ENCODE measurements at places on chromosomes 4 and X.

DNA sequence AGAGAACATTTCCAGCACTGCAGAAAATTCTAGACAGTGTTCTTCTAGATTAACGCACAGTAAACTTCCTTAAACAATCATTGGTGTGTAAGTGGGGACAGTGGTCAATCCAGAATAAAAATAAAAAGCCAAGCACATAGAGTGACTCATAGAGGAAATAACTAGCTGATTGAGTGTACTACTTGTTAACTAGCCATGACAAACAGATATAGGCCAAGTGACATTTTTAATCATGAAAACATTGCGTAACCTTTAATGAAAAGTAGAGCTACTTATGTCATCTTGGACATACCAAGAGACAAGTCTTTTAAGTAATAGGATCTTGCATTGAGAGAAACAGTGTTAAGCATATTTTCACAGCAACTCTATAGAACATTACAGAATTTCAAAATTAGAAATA lies 233.9 kb upstream of the MAB21L2 start:
- no peak for DNase-seq

DNA sequence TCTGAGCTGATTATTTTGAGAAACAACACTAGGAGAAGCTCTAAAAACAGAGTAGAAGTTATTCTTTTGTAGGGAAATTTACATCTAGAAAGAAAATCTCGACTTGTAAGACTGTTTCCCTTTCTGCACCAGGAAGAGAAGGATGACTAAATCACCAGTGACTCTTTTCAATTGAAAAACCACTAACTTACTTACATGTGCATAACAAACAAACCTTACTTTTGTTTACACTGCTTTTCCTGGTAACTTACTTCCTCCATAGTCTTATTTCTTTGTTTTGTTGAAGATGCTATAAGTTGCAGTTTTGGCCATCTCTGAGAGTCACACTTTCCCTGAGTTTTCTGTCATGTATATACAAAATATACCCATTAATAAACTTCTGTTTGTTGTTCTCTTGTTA lies 293.6 kb upstream of the FAT4 start:
- DNase-seq, result no peak

DNA sequence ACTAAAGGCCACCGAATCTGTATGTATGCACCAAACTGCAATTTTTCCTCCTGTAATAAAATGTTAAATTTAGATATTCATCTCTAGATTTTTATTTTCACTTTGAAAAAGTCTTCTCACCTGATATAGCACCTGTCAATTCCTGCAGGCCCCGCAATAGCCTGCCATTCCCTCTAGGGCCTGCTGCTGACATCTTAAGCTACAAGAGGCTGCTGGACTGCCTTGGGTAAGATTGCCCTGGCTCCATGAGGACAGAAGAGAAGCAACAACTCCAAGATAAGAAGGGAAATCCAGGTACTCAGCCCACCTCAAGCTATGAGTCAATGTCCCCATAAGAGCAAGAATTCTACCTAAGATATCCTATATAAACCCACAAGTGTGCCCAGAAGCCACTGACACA lies 230.2 kb upstream of the AGTR2 start:
- DNase-seq, result no peak

GRCh38 chr4:90330546-90330945 lies 203.4 kb downstream of the CCSER1 start:
- DNase-seq, result no peak

DNA sequence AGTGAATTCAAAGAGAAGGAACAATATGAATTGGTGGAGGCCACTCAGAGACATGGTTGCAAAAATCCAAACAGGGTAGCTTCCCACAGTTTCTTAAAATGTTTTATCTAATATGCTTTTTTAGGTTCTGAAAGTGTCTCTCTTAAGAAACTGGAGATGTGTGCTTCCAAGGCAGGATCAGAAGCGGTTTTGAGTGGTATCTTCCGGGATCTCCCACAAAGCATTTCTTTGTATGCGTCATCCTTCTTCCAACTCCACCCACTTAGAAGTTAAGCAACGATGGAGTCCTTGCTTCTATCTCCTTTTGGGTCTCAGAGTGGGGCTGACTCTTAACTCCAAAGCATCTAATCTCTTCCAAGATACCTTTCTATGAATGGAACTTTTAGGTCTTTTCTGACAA lies 196.7 kb downstream of the MID1 start:
- DNase-seq, result no peak

DNA sequence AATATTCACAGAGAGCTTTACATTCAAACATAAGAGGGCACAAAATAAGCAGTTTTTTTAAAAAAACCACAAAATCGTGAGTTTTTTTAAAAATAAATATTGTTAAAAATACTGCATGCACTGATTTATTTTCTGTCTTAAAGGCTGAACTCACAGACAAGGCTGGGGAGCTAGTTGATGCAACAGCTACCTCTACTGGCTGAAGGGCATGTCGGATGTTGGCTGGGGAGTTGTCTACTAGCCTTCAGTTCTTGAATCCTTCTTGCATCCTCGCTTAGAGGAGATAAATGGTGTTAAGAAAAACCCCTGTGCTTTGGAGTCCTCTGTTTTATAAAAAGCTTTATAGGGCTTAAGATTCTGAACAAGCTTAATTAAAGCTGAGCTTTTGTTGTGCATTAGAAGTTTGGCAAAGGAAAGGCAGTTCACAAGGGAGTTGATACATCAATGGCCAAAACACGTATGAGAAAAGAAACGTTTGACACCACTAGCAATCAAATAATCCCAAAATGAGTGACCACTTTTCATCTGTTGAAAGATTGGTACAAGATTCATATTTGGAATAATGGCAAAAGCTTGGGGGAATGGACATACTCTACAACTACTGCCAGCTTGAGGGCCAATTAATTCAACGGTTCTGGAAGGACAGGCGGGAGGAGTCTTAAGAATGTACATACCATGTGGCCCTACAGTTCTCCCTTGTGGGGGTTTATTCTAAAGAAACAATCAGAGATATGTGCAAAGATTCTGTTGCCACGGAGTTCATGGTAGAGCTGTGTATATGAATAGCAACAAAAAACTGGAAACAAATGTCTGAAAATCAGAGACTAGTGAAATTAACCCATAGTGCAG lies 94.7 kb downstream of the SEL1L3 start:
- DNase-seq, result peak; percentile 22

- no peak for DNase-seq
Observed at GRCh38 chr4:101669138-101669831, 121.2 kb upstream of the BANK1 start.

- no peak for DNase-seq
Observed at GRCh38 chr4:99586322-99586721, 11.7 kb downstream of the MTTP start.

DNA sequence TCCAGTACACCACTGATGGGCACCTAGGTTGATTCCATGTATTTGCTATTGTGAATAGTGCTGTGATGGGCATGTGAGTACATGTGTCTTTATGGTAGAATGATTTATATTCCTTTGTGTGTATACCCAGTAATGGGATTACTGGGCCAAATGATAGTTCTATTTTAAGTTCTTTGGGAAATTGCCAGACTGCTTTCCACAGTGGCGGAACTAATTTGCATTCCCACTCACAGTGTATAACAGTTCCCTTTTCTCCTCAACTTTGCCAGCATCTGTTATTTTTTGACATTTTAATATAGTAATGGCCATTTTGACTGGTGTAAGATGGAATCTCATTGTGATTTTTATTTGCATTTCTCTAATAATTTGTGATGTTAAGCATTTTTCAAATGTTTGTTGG lies 25.9 kb downstream of the CC2D2A start:
- no peak for DNase-seq

DNA sequence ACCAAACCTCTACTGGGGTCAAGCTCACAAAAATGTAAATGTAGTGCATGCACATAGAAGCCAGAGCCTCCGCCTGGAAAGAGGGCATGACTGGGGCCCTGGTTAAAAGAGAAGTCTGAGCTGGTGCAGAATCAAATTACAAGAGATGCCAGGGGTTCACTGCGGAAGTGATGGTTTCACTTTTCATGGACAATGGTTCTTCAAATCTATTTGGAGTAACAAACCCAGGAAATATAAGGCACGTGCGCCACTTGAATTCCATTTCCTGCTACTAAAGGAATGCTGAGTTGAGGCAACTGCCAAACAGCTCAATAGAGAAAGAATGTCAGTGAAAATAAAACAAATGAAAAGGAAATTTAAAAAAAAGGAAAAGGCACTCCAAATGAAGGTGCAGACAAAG lies 79.8 kb downstream of the FUNDC1 start:
- DNase-seq, result no peak

DNA sequence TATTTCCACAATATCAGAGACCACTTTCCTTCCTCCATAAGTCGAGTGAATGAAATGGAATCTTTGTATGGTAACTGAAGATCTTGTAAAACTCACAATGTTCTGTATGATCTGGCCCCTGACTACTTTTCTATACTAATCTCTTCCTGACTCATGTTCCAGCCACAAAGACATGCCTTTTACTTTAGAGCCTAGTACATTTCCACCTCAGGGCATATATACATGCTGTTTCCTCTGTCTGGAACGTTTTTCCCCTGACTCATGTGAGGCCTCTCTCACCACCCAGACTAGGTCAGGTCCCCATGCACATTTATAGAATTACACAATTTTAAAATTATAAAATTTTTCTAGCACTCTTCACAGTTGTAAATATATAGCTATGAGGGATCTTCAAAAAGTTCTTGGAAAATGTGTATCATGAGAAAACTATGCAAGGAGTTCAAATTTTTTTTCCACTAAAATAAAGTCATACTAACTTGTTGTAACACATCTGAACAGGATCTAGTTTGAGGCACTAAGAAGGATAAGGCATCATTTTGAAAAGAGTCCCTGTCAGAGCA lies 208.8 kb downstream of the SH2D1A start:
- DNase-seq, result peak; percentile 59

- DNase-seq, result peak; percentile 63
Observed at GRCh38 chr4:65383589-65384305, 286.5 kb downstream of the EPHA5 start.

- no peak for DNase-seq
Observed at GRCh38 chr4:161577579-161578301, 586.1 kb downstream of the FSTL5 start.

- DNase-seq, result no peak
Observed at GRCh38 chr4:19285146-19285545, 966.6 kb upstream of the SLIT2 start.

- DNase-seq, result no peak
Observed at GRCh38 chr4:187175197-187175596, 451.5 kb upstream of the FAT1 start.

GRCh38 chr4:119027811-119028210 lies 107.8 kb upstream of the MYOZ2 start:
- DNase-seq, result no peak

- no peak for DNase-seq
Observed at GRCh38 chrX:134406356-134407064, 53.5 kb upstream of the HPRT1 start.

- no peak for DNase-seq
Observed at GRCh38 chrX:78748846-78749245, 1.3 kb downstream of the LPAR4 start.

Data from NCI-H226 (cell line).